Amygdala (tissue), 56 donors: ENCODE measurements at places on chromosomes 4 and X.

GRCh38 chrX:13153796-13154195 is 109.4 kb upstream of the FAM9C start:
- no peak for DNase-seq

- DNase-seq, result no peak
These were observed 19.9 kb downstream of the PHF8 start for GRCh38 chrX:54024350-54024749.

DNA sequence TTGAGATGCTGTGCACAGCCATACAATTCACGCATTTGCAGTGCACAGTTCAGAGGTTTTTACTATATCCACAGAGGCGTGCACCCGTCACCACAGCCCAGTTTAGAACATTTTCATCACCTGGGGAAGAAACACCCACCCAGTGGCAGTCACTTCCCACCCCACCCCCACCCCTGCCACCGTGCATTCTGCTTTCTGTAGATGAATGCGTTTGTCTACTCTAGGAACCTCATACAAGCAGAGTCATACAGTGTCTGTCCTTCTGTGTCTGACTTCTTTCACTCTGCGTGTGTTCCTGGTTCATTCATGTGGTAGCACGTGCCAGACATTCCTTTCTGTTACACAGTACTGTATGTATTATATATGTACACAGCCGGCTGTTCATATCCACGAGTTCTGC is 122.8 kb downstream of the TBL1X start:
- DNase-seq, result no peak

GRCh38 chr4:139776235-139776634 is 110.6 kb downstream of the MGST2 start:
- no peak for DNase-seq

GRCh38 chr4:3706111-3706511 is 60.1 kb upstream of the ADRA2C start:
- no peak for DNase-seq
